ENCODE measurements at places on chromosomes 11 and 22.
A peak's percentile ranks its signal among the peaks of the same experiment; 100 is the strongest.

GRCh38 chr11:120168960-120169681, 31.2 kb upstream of the TRIM29 start:
- DNase-seq, result peak; percentile 81

DNA sequence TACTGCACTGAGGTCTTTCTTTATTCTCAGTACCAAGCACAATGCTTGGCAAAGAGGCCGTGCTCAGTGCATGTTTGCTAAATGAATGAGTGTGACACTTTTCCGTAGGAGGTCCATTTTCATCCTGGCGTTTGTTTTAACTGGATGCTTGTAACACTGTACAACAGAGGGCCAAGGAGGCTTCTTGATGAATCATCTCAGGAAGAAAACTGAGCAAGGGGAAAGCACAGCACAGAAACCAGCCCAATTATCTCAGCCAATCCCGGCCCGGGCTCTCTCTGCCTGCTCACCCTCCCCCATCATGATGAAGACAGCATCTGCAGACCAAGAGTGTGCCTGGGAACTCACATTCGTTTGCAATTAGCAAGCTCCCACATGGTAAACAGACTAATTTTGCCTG, 570.3 kb downstream of the OPCML start:
- no peak for DNase-seq

DNA sequence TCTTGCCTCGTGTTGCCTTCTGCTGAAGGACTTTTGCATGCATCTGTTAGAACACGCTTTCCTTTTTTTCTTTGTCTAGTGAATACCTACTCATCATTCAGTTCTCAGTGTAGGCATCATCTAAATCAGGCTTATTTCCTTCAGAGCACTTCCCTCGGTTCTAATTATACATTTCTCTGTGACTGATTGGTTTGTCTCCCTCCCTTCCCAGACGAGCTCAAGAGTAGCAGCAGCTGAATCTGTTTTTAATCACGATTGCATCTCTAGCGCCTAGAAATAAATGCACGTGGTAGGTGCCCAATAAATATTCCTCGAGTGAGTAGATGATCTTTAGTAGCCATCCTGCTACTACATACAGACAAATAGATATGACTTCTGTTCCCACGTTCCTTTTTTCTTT, 6.3 kb downstream of the CEP164 start:
- DNase-seq, result no peak

GRCh38 chr11:125886997-125887372, 483 bp upstream of the HYLS1 start:
- DNase-seq, result no peak

DNA sequence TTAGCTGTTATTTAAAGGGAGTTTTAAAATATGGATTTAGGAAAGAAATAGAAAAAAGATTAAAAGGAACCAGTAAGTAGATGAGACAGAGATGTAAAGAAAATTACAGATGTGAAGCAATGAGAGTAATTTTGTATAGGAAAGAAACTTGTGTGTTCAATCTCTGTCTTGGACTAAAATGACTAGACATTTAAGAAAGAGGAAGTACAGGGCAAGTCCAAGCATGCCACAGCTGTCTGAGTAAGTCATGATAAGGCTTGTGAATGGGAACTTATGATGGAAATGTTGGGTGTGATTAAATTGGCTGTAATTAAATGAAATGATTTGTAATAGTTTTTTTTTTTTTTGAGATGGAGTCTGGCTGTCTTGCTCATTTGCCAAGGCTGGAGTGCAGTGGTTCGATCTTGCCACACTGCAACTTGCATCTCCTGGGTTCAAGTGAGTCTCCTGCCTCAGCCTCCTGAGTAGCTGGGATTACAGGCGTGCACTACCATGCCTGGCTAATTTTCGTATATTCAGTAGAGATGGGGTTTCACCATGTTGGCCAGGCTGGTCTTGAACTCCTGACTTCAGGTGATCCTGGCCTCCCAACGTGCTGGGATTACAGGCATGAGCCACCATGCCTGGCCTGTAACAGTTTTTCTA, 5.9 kb upstream of the ACY3 start:
- DNase-seq, result no peak

DNA sequence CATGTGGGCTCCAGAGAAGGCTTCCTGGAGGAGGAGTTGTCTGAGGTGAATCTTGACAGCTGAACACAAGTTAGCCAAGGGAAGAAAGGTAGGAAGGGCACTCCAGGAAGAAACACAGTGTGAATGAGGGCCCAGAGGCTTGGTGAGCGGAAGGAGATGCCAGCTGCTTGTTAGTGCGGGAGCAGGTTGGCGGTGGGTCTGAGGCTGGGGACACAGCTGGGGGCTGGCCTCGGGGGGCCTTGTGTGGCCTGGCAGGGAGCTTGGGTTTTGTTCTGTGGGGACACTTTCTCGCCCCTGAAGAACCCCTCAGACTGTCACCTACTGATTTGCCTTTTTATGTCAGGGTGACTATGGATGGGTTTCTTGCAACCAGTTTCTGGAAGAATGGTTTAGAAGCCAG, 160.0 kb downstream of the ST3GAL4 start:
- DNase-seq, result no peak

DNA sequence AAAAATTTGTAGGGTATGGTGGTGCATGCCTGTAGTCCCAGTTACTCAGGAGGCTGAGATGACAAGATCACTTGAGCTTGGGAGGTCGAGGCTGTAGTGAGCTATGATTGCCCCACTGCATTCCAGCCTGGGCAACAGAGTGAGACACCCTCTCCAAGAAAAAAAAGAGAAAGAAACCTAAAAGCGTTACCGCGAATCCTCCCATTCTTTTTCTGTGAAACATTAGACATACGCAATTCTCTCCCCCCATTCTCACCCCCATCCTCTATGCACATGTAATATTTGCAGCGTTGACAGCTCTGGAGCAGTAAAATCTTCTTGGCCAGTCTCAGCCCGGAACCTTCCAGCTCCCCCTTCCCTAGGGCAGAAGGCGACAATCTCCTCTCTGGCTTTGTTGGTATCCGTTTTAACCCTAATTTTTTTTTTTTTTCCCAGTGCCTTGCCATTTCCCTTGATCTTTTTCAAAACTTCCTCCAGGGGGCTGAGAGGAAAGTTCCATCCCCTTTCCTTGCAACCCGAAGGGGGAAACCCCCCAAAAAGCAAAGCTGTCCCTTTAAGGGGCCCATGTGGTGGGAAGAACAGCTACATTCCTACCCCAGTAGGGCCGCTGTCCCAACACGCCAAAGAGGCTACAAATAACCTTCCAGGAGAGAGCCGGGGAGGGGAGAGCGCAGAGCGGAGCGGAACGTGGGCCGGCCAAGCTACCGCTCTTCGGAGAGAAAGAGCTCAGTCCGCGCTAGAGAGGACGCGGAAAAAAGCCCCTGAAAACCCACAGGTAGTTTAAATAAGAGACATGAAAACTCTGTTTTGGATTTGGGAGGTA, 1.9 kb downstream of the LRP4 start:
- DNase-seq, result peak; percentile 39

- no peak for DNase-seq
These were observed 15.6 kb downstream of the PLA2G6 start for GRCh38 chr22:38165922-38166593.

DNA sequence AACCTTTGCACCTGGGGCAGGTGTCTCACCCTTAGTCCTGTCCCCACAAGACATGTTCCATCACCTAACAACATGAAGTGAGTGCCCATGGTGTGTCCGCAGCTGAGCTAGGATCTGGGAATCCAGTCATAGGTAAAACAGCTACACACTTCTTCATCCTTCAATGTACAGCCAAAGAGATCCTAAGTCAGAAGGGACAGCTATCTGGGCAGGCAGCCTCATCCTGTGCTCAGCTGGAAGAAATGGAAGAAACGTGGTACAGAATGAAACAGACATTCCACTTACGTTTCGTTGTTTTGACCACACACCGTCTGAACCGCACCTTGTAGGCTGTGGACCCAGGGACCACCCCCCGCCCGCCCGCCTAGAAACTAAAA, 30.8 kb downstream of the PDGFB start:
- no peak for DNase-seq

DNA sequence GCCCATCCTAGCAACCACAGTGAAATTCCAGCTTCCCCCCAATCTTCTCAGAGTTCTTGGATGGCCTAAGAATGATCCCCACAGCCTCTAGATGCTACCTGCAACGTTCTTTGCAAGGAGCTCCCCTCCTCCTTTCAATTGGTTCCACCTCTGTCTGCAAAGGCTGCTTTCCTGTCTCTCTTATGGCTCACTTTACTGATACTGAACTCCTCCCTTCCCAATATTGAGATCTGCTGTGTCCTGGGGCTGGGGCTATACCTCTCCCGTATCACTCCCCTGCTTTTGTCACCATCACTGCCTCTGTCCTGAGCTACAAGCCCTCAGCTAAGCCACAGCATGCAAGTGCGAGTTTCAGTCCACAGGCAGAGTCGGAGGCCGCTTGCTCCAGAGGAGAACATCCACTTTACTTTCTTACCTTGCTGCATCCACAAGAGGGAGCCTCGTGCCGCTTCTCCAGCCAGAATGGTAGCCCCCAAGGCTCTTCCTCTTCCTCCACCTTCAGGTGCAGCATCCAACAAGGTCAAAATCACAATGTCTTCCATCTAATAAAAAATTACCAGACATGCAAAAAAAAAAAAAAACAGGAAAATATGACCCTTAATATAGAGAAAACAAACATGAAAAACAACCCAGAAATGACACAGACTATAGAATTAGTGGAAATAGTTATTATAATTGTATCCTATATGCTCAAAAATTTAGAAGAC, 48.6 kb upstream of the TMEM45B start:
- no peak for DNase-seq
